T-cell (primary cell): ENCODE measurements at places on chromosomes 12 and 14.

DNA sequence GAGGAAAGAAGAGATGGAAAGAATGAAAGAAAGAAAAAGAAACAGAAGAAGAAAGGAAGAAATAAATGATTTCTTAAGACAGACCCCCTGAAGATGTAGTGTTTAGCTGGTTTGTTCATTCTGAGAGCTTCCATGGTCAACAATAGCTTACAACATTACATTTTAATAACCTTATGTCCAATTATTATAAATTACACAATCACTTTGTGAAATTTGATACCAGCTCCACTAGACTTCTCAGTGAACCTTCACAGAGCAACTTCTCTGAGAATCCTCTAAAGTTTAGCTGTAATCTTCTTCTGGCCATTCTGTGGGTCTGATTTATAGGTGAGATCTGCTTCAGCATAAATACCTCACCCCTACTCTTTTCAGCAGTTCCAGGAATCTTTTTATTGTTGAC lies 27.9 kb downstream of the SIX1 start:
- DNase-seq: no peak

DNA sequence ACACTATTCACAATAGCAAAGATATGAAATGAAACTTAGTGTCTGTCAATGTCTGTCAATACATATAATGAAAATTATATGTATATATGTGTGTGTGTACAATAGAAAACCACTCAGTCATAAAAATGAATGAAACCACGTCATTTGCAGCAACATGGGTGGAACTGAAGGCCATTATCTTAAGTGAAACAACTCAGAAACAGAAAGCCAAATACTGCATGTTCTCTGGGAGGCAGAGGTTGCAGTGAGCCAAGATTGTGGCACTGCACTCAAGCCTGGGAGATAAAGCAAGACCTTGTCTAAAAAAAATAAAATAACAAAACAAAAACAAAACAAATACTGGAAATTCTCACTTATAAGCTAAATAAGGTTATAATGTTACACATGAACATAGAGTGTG lies 16.7 kb upstream of the E2F7 start:
- DNase-seq: no peak

- DNase-seq: peak; percentile 11
These were observed 44.0 kb downstream of the ARMH4 start for GRCh38 chr14:58107947-58108552.

DNA sequence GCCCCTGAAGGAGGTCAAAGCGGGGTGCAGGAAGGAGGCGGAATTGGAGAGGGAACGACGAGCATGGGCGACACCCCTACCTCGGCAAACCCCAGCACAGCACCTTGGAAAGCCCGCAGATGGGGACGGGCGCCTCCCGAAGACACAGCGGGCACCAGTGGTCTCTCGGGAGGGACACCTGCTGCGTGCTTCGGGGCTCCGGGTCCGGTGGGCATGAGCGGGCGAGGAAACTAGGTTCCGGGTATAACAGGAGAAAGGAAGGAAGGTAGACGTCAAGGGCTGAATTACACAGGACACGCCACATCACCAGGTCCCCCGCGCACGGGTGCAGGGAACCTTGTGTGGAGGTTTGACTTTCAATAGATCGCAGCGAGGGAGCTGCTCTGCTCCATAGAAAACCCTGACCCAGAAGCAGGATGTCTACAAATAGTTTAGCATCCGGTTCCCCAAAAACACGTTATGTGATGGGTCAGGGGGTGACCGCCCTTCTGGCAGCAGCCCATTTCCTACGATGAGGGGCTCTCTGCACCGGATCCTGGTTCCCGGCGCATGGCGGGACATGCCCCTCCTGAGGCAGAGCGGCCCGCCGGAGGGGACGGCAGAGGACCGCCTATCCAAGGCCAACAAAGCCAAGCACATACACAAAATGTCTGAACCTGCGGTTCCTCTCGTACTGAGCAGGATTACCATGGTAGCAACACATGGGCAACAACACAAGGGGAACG lies 196.9 kb downstream of the ALG10 start:
- DNase-seq: no peak

- no peak for DNase-seq
These were observed 87.5 kb downstream of the SCARB1 start for GRCh38 chr12:124776125-124776513.

DNA sequence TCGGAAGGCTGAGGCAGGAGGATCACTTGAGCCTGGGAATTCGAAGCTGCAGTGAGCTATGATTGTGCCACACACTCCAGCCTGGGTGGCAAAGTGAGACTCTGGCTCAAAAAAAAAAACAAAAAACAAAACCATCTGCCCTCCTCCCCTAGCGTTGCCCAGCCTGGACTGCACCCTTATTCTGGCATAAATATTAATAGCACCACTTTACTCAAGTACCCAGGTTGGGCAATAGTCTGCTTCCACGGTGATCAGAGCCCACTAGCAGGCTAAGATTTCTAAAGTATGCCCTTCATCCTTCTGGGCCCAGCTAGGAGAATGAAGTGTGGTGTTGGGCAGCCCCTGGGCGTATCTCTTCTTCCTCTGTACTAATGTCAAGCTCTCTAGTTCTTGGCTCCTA lies 33.3 kb downstream of the KCTD10 start:
- DNase-seq: no peak

DNA sequence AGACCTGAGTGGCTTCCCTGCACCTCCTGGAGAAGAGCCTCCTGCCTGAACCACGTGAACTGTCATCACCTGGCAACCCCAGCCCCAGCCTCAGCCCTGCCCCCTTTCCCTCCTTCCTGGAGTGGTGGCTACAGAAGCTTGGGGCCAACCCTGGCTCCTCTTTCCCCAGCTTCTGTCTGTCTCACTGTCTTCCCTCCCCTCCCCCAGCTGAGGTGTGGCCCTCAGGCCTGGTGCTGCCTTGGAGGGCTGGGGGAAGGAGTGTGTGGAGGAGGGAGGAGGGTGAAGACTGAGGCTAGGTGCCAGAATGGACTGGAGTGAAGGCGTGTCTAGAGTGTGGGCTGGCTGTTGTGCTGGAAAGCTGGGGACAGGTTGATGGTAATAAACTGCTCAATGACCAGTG lies 9.7 kb downstream of the NFATC4 start:
- no peak for DNase-seq

- DNase-seq: no peak
These were observed 76.6 kb downstream of the HSPB8 start for GRCh38 chr12:119255314-119255713.

- no peak for DNase-seq
These were observed 4.9 kb upstream of the ESRRB start for GRCh38 chr14:76371066-76371465.

GRCh38 chr12:97659117-97659880 lies 196.7 kb downstream of the RMST start:
- no peak for DNase-seq

DNA sequence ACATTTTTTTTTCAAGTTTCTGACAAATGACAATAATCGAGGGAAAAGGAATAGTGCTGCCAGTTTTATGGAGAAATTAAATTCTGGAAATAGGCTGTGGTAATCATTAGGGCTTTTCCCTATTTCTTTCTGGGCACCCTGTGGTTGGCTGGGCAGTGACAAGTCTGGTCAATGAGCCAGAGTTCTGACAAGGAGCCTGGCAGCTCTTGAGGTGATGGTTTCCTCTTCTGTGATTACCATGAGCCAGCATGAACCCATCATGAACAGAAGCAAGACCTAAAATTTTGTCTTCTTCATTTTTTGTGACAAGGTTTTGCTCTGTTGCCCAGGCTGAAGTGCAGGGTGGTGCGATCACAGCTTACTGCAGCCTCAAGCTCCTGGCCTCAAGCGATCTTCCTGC lies 115.8 kb downstream of the TRAFD1 start:
- no peak for DNase-seq

DNA sequence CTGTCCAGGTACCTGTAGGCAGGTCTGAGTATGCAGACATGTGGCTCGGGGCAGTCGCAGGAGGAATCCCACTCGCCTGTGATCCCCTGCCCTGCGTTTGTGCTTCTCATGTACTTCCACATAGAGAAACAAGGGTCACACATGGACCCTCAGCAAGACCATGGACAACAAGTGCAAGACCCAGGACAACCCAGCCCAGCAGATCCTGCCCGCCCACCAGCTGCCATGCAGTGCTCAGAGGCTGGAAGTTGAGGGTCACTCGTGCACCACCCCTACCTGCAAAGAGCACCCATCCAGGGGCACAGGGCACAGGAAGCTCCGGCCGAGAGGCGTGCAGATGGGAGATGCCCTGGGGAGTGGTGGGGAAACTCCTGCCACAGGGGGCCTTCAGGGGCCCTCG lies 67.5 kb upstream of the C14orf180 start:
- DNase-seq: no peak

GRCh38 chr12:131114271-131114670 lies 160.6 kb downstream of the ADGRD1 start:
- no peak for DNase-seq

DNA sequence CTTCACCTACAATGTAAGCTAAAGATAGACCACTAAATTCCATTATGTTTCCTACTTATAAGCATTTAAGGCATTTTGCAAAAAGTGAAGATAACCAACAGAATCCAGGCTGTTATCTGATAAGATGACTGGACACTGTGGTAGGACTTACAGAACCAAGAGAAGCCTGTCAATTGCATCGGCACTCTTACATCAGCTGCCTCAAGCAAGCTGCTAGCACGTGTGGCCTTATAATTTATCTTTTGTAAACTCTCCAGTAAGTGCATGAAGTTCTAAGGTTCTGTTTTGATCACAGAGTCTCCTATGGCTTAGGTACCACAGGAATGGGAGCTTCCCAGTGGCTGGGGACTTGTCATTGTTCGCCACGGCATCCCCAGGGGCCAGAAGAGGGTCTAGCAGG lies 88.7 kb downstream of the TRAFD1 start:
- no peak for DNase-seq

- DNase-seq: no peak
These were observed 14.9 kb downstream of the DTX1 start for GRCh38 chr12:113071135-113072112.

DNA sequence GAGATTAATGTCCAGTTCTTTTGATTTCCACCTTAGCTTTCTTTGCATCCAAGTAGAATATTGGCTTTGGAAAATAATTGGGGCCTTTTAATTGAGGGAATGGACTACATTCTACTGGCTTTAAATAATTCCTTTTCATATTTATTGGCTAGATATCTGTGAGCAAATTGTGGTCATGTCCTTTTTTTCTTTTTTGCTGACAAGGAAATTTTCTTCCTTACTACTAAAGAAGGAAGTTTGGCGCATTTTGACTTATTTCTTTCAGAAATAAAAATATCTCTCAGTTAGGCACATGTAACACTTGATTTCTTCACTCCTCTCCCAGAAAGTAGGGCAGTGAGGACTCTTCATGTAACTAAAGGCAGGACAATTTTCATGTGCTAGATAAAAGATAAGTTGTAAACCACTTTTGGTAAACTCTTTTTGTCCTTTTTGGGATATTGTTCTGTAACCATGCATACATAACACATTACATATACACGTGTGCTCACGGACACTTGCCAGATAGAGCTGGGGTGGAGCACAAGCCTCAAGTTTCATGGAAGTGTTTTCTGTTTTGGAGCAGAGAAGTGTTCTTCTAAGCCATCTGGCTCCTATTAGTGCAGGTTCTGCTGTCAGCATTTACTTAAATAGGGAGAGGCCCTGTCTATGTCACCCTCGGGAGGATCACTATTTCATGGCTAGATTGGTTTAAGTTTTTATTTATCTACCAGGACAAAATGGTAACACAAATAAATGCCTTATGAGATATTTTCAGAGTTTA lies 85.1 kb upstream of the LRIG3 start:
- no peak for DNase-seq

GRCh38 chr14:54116972-54117371 lies 160.3 kb upstream of the BMP4 start:
- no peak for DNase-seq

GRCh38 chr14:105369653-105370040 lies 28.7 kb upstream of the TEX22 start:
- DNase-seq: no peak

DNA sequence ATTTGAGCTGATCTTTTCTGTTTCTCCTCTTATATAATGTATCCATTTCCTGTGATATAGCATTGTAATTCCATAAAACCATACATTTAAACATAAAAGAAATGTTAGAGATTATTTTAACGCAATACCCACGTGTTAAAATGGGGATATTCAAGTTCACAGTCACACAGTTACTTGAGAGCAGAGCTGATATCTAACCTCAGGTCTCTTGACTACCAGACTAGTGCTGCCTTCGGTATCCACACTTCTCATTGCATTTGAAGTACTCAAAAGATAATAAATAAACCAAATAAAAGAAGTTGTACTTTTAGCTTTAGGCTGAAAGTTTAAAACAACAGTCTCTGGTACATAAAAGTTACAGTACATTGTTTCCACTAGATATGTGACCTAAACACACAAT lies 2.9 kb downstream of the CLECL1 start:
- no peak for DNase-seq

DNA sequence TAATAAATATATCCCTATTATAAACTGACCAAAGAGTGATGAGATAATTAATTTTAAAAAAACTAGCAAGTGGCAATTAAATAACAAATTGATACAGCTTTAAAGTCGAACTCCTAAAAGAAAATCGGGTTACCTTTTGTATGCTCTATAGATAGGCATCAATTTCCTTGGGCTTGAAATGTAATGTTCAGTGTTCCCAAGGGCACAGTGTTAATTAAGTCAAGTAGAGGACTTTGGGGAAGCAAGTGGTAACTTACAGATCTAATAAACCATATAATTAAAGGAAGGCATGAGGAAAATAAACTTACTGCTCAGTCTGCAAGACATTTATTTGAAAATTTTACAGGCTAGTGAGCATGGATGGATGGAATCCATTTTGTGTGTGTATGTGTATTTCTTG lies 220.9 kb downstream of the FSCB start:
- no peak for DNase-seq

DNA sequence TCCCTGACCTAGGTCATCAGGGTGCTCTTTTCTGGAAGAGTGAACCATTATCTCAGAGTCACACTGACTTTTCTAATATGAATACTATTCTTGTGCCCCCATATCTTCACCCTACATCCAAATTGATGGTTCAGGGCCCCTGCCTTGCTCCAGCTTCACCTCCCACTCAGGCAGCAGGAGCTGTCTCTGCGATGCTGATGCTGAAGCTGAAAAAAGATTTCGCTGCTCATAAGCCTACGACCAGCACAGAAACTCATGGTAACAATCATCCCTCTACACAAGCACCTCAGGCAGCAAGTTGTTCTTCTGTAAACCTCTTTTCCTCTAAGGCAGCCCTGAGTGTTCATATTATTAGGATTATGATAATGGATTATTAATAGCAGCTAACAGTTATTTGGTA lies 3.2 kb downstream of the ARF3 start:
- DNase-seq: no peak

DNA sequence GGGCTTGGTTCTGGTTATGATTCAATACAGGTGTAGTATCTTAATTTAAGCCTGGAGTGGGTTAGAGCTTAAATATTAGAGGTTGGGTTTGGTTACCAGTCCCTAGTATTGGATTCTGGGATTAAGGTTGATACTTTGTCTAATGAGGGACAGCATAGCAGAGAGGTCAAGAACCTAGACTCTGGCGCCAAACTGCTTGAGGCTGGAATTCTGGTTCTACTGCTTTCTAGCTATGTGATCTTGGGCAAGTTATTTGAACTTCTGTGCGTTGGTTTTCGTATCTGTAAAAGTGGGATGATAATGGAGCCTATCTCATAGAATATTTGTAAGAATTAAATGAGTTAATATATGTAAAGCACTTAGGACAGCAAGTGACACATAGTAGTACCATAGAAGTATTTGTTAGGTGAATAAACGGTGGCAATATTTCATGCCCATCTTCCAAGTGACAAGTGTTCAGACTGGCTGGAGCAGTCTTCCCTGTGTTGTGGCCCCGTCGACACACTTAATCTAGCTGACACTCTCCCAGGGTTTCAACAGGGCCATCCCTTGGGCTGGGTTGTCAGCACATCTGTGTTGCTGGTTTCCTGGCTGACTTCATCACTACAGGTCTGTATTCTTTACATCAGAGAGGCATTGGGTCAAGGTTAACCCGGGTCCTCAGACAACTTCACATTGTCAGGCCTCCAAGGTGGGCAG lies 3.0 kb downstream of the ENDOU start:
- no peak for DNase-seq
